Regular cardiac myocyte (primary cell): ENCODE measurements at places on chromosomes 7 and 10. TPM values are rescaled to one million over a fixed set of nuclear protein-coding genes. Genes with fewer than 3 reads are reported as not detected.

The PNLIP gene
- not detected in 2 replicates for total RNA-seq

The CYP26C1 gene
- under 0.01 TPM in 2 replicates for total RNA-seq

The THSD7A gene
- total RNA-seq, result 0.56 and 0.58 TPM in 2 replicates

The UTF1 gene
- total RNA-seq, result not detected in 2 replicates

The CFAP70 gene
- total RNA-seq, result 0.38 and 2.3 TPM in 2 replicates

The CDH23 gene
- under 0.01 and 0.56 TPM in 2 replicates for total RNA-seq

The FFAR4 gene
- not detected in 2 replicates for total RNA-seq

The URGCP gene
- 27.6 and 31.6 TPM in 2 replicates for total RNA-seq

The LRRC17 gene
- total RNA-seq, result 70.0 and 147 TPM in 2 replicates

The PTEN gene
- total RNA-seq, result 102 and 160 TPM in 2 replicates

The CYP26A1 gene
- total RNA-seq, result 0.19 TPM in 1 of 2 replicates, not detected in the other

The VIPR2 gene
- total RNA-seq, result 0.28 TPM in 1 of 2 replicates, not detected in the other

The PVRIG gene
- 0.19 TPM in 1 of 2 replicates, not detected in the other for total RNA-seq

The PCBD1 gene
- total RNA-seq, result 23.4 and 30.4 TPM in 2 replicates

The GSTO2 gene
- 2.3 and 2.5 TPM in 2 replicates for total RNA-seq

The RELN gene
- 20.0 and 94.7 TPM in 2 replicates for total RNA-seq

The CASTOR2 gene
- total RNA-seq, result 7.3 and 16.9 TPM in 2 replicates

The GRID1 gene
- total RNA-seq, result not detected in 2 replicates

The PCDH15 gene
- total RNA-seq, result not detected in 2 replicates

The PON1 gene
- total RNA-seq, result not detected in 2 replicates

The FAM25A gene
- total RNA-seq, result not detected in 2 replicates

The MBL2 gene
- total RNA-seq, result not detected in 2 replicates

The SLC16A9 gene
- 4.5 and 18.0 TPM in 2 replicates for total RNA-seq

The CALHM2 gene
- 15.0 and 16.1 TPM in 2 replicates for total RNA-seq

The NPTX2 gene
- total RNA-seq, result 2.9 and 5.4 TPM in 2 replicates

The PLPP4 gene
- 15.0 and 20.0 TPM in 2 replicates for total RNA-seq

The NOS3 gene
- total RNA-seq, result 1.1 and 5.8 TPM in 2 replicates
